RWPE1 (cell line): ENCODE measurements at places on chromosomes 16 and 17.
A peak's percentile ranks its signal among the peaks of the same experiment; 100 is the strongest.

DNA sequence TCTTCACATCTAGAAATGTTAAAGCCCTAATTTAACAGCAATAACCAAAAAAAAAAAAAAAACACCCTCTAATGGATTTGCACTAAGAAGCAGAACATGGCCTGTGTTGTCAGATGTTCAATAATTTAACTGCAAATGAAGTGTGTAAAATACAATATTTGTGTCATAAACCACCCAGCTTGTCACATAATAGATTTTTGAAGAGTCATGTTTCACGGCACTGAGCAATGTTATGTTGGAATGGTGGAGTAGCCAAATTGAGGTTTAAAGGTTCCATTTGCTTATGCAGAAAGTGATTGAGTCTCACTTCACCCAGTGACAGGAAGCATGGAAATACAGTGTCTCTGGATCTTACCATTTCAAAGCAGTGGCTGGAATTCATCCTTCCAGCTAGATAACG, 173.2 kb upstream of the XYLT1 start:
- no peak for DNase-seq

DNA sequence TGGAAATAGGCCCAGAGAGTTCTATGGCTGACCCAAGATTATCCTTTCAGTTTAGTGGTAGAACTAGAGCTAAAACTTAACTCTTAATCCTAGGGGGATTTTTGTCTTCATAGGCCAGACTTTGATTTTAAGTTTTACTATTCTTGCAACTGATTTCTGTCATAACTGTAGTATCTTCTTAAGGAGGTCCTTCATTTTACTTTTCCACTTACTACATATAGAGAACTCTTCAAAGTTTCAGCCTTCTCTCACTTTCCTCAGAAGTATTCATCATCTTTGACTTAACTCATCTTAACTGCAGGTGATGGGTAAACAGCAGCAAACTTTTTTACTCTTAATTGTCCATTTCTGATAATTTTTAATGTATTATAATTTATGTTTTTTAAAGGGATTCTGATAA, 23.4 kb downstream of the RBBP6 start:
- no peak for DNase-seq

- no peak for DNase-seq
These were observed 2.8 kb upstream of the PITPNM3 start for GRCh38 chr17:6558932-6559752.

GRCh38 chr17:50584116-50584515, 23.6 kb downstream of the CACNA1G start:
- no peak for DNase-seq

DNA sequence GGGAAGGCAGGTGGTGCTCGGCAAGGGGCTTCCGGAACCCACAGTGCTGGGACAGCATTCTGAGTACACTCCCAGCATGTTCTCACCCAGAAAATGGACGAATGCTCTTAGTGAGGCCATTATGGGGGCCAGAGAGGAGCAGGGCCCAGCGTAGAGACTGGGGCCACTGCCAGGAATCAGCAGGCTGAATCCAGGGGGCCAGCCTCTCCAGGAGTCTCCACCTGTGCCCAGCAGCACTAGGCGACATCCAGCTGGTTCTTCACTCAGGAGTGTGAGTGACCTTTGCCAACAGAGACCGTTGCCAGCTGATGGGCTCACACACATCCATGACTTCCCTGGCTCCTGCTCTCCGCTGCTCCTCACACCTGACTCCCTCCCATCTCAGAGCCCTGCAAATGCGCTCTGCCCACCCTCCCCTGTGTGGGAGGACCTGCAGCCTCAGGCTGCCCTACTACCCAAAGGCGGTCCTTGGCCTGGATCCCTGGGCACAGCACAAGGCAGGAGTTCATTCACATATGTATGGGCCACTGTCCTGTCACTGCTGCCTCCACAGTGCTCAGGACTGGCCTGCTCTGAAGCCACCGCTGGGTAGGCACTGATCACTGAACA, 5.1 kb downstream of the RHBDF1 start:
- DNase-seq = no peak

GRCh38 chr17:77212081-77212832, 71.5 kb downstream of the SEC14L1 start:
- no peak for DNase-seq

GRCh38 chr16:89343501-89344457, 126.3 kb downstream of the ZNF778 start:
- no peak for DNase-seq

DNA sequence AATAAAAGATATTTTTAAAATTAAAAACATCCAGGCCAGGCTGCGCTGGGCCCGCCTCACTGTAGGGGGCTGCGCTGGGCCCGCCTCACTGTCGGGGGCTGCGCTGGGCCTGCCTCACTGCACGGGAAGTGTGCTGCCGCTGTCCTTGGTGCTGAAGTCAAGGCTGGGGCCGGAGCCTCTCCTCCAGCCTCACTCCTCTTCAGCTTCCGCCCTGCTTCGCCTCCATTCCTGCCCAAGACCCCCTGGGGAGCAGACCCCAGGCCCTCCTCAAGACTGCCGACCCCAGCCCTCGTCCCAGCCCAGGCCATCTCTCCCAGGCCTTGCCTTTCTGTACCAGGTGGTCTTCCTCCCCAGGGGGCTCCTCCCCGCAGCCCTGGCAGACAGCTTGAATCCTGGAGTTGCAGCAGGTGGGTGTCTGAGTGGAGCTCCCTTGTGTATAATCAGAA, 26.2 kb downstream of the ENDOV start:
- peak; percentile 67 for DNase-seq

DNA sequence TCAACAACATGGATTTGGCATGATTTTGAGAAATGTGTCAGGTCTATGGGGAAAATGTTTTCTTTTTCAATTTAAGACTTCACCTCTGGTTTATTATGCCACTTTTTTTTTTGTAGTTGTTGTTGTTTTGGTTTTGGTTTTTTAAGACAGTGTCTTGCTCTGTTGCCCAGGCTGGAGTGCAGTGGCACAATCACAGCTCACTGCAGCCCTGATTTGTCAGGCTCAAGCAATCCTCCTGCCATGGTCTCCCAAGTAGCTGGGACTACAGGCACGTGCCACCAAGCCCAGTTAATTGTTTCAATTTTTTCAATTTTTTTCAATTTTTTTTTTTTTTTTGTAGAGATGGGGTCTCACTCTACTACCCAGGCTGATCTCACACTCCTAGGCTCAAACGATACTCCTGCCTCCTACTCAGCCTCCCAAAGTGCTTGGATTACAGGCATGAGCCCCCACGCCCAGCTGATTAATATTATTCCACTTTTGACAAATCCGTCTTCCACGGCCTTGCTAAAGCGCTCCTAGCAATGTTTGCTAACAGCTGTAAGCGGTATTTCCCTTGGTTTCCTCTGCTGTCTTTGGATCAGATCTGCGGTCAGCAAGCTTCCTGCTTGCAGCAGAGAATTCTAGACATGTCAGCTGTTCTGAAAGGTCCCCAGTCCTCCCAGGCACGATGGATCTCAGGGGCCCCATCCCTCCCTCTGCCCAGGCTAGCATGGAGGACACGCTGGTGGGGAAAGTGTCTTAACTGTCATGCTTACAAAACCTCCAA, 7.0 kb upstream of the MILR1 start:
- DNase-seq = no peak

DNA sequence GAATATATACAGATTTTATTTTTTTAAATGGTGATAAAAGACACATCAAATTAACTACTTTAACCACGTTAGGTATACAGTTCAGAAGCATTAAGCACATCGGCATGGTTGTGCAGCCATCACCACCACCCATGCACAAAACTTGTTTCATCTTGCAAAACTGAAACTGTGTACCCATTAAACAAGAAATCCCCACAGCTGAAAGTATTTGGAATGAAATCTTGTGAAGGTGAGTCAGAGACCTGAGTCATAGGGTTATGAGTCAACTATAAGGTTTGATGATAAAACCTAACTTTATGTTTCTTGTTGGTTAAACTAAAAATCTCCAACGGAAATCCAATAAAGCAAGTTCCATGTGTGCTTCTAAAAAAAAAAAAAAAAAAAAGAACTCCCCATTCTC, 561.6 kb upstream of the PSMD7 start:
- peak; percentile 77 for DNase-seq

- no peak for DNase-seq
These were observed 65.7 kb downstream of the MAP2K6 start for GRCh38 chr17:69480245-69480644.

DNA sequence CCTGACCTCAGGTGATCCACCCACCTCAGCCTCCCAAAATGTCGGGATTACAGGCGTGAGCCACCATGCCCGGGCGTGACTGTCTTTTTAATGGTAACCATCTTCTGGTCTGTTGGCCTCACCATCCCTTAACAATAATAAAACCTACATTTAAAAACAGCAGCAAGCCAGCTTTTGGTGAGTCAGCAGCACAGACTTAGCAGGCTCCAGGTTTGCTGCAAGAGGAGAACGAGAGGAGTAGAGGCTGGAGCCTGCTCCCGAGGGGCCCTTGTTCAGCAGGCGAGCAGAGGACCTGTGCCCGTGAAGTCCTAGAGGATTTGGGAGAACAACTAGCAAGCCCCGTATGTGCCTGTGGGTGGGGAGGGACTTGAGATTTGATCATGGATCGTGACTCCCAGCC, 35.7 kb downstream of the MYH13 start:
- no peak for DNase-seq

DNA sequence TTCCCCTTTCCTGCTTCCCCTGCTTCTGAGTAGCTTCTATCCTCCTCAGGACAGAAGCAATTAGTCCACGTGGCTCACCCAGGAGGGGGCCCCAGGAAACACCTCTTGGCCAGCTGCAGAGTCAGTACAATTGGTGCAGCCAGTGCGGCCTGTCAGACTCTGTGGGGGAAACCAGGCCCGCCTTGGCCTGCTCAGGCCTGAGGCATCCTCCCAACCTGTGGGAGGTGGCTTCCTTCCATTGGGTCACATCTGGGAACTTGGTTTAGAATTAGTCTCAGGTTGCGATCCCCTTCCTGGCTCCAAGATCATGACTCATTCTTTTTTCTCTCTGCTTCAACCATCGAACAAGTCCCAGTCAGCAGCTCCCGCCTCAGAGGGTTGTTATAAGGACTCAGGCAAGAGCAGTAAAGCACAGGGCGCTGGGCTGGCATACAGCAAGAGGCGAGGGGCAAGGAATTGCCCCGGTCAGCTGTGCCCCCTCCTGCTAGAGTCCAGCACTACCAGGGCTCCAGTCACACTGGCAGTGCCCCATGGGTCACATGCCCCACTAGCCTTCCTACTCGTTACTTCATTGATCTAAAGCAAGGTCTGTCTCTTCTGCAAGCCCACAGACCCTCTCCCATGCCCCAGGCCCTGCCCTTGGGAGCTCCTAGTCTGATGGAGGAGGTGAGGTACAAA, 8.1 kb upstream of the EPX start:
- DNase-seq = peak; percentile 91

GRCh38 chr17:79618383-79619067, 7.7 kb upstream of the RBFOX3 start:
- no peak for DNase-seq

GRCh38 chr17:45426561-45426960, 6.1 kb downstream of the ARHGAP27 start:
- DNase-seq = no peak

DNA sequence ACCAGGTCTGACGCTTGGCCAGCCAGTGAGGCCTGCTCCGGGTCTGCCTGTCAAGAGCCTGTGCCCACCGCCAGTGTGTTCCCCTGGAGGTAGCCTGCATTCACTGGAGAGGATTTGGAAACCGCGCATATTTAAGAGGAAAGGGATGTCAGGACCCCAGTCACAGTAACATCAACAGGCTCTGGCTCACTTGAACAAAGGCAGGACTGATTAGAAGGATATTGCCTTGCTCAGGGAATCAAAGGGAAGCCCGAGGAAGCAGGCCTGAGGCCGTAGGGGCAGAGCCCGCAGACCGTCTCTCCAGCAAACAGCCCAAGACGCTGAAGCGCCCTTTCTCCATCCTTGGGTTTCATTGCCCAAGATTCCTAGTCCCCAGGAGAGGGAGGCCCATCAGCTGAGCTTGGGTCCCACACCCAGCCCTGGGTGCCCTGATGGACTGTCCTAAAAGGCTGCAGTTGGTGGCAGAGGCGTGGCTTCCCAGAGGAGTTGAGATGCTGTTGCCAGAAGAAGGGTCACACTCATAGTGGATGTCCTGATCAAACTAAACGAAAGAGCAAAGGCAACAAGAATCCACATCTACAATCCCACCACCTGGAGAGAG, 23.2 kb downstream of the NT5M start:
- DNase-seq = no peak

GRCh38 chr16:79571903-79572535, 28.5 kb downstream of the MAF start:
- no peak for DNase-seq

- no peak for DNase-seq
These were observed 18.3 kb upstream of the RPTOR start for GRCh38 chr17:80526116-80526910.

DNA sequence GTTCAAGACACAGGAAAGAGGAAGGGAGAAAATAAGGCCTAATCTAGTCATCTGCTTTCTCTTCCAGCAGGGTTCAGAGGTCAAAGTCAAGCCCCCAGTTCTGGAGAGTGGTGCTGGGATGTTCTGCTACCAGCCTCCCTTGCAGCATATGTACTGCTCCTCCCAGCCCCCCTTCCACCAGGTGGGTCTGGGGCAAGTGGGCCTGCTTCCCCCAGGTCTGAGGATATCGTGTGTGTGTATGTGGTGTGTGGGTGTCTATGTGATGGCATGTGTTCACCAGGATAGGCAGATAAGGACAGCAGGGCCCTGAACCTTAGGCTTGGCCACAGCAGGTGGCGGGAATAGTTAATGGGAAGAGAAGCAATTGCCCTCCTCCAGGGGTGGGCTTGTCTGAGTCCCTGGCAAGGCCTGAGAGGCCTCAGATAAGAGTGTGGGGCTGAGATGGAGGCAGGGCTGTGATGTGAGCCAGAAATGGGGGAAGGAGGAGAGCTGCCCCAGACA, 21.1 kb downstream of the FOXN1 start:
- no peak for DNase-seq

GRCh38 chr16:51708861-51709260, 557.8 kb upstream of the SALL1 start:
- DNase-seq = no peak

GRCh38 chr17:34527136-34527907, 52.1 kb upstream of the TMEM132E start:
- no peak for DNase-seq

GRCh38 chr17:77628035-77628434, 330.5 kb upstream of the TNRC6C start:
- DNase-seq = no peak

GRCh38 chr17:31131299-31131698, 36.5 kb downstream of the NF1 start:
- DNase-seq = no peak

- no peak for DNase-seq
These were observed 391.4 kb downstream of the NPIPA8 start for GRCh38 chr16:17945080-17945601.
